ENCODE measurements at places on chromosomes 13 and 19.

GRCh38 chr19:42074513-42075363, 1.2 kb upstream of the ZNF574 start:
- no peak for DNase-seq

DNA sequence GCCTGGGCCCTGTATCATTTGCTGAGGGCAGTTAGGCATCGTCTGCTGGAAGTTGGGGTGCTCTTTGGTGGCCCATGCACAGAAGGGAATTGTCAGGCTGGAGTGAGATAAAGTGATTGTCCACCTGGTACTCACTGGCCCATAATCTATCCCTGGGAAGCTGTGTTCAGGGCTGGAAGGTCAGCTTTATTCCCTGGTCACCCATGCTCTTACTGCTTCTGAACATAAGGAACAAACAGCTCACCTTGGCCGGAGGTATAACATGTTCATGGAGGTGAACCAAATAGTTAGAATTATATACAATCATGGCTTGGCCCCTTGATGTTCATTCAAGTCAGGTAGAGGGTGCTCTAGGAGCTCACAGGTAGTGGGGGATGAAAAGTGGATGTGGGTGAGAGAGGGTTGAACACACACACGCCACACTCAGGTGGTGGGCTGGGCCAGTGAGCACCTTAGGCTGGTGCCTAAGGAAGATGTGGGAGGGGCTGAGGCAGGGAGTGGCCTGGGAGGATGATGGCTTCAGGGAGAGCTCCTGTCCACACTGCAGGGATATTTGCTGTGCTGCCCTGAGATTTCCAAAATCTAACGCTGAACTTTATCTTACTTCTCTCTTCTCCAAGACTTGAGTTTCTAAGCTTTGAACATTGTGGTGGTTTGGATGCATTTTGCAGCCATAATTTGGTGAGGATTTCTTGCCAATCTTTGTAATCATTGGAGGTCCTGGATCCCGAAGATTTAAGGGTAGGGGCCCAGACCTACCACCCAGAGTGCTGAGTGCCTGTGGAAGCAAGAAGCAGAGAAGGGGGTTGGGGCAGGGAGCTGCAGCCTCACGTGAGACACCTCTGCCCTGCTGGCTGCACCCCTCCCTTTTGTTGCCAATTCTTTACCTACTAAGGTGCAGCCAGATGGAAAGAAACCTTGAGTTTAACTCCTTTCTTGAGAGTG, 420.6 kb downstream of the ZNF536 start:
- DNase-seq, result no peak

GRCh38 chr19:1471515-1472160, 7.4 kb downstream of the C19orf25 start:
- no peak for DNase-seq

DNA sequence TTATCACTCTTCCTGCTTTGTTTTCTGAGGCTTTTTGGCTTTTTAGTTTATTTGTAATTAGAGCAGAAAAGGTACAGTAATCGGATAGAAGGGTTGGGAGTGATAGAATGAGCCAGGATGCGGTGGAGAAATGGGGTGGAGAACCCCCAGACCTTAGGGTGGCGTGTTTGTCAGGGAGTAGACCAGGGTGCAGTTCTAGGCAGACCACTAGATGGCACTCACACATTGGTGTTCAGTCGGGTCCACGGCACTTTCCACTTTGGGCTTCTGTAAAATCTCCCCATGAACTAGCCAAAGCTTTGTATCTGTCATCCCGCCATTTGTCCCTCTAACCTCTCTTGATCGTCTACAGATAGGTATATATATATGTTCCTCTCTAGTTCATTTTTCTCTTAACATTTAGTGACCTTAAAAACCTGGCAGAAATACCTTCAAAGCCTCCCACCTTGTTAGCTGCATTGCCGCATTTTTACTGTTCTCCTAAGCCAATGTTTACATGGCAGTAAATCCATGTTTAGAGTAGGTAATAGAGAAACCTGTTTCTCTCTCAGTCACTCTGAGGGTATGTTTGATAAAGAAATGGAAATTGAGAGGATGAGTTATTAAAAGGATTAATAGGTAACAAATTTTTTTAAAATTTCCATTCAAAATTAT, 154.9 kb downstream of the TM9SF2 start:
- peak; percentile 65 for DNase-seq

DNA sequence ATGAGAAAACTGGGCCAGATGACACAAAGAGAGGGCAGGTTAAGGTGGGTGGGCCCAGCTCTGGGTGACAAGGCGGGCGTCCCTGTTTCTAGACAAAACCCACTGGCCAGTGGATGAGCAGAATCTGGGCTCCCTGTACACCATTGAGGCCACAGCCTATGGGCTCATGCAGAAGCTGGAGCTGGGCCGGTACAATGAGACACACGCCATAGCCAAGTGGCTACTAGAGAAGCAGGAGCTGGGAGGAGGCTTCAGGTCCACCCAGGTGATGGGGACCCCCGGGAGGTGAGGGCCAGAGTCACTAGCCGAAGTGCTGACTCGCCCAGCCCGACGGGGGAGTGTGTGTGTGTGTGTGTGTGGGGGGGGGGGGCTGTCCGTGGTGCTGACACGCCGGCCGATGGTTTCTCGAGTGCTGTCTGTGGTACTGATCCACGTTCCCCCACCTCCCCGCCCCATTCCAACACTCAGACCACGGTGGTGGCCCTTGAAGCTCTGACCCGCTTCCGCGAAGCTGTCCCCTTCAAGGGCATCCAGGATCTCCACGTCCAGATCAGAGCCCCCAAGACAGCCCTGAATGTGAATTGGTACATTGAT, 24.3 kb upstream of the SHFL start:
- no peak for DNase-seq

- DNase-seq, result no peak
These were observed 45.5 kb upstream of the C13orf46 start for GRCh38 chr13:114019367-114019766.

DNA sequence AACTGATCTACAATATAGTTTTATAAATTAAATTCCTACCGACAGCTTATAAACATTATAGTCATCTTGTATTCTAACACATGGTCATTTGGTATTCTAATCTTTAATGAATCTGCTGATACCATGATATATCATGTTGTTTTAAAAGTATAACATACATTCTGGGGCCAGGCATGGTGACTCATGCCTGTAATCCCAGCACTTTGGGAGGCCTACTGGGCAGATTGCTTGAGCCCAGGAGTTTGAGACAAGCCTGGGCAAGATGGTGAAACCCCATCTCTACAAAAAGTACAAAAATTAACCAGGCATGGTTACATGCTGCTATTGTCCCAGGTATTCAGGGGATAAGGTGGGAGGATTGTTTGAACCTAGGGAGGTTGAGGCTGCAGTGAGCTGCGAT, 3.1 kb downstream of the ZNF383 start:
- DNase-seq, result no peak

- DNase-seq, result no peak
These were observed 206.7 kb upstream of the ARGLU1 start for GRCh38 chr13:106774621-106775020.

- no peak for DNase-seq
These were observed 25.5 kb downstream of the RHPN2 start for GRCh38 chr19:33039108-33039599.

GRCh38 chr19:12685831-12686230, 2.0 kb upstream of the GNG14 start:
- no peak for DNase-seq

DNA sequence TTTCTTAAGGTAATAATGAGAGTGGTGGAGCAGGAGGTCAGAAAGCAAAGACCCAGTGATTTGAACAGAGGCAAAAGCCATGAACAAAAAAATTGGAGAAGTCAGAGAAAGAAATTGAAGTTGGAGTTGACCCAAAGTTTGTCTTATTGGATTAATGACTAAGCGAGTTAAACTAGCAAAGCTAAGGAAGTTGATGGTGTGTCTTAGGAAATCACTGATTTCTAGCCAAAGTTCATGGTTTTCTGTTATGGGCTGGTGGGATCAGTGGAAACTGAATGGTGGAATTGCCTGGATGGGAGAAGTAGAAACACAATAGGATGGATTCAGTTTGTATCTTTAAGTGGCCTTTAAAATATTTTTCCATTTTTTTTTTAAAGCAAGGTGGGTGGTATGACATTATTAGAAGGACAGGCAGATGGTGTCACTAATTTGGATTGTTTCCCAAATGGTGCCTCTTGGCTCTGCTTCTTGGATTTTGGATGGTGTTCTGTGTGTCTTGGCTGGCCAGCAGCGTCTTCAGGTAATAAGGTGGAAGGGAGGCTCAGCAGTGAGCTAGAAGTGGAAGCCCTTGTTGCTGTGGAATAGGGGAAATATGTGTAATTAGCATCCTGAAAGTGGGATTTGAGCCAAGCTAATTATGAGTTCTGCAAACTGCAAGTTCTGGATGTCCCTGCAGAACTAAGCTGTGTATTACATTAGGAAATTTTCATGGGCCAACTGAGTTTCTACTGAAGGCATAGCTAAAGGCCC, 302.9 kb downstream of the LMO7 start:
- DNase-seq, result no peak

DNA sequence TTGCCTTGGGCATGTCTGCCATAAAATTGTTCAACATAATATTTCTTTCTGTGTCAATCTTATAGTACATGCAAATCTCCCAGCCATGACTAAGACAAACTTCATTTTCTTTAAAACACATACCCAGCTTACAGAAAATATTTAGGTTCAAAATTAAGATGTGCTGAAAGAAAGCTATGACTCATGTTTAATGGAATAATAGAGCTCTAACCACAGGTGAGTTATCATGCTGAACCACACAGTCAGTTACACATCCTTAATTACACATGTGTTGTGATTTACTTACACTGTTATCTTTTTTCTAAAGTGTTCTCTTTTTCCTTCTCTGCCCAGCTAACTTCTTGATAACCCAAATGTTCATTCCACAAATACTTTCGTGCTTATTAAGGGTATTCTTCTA, 1831.2 kb downstream of the OLFM4 start:
- DNase-seq, result no peak

GRCh38 chr13:32165796-32166195, 134.2 kb downstream of the FRY start:
- DNase-seq, result no peak

DNA sequence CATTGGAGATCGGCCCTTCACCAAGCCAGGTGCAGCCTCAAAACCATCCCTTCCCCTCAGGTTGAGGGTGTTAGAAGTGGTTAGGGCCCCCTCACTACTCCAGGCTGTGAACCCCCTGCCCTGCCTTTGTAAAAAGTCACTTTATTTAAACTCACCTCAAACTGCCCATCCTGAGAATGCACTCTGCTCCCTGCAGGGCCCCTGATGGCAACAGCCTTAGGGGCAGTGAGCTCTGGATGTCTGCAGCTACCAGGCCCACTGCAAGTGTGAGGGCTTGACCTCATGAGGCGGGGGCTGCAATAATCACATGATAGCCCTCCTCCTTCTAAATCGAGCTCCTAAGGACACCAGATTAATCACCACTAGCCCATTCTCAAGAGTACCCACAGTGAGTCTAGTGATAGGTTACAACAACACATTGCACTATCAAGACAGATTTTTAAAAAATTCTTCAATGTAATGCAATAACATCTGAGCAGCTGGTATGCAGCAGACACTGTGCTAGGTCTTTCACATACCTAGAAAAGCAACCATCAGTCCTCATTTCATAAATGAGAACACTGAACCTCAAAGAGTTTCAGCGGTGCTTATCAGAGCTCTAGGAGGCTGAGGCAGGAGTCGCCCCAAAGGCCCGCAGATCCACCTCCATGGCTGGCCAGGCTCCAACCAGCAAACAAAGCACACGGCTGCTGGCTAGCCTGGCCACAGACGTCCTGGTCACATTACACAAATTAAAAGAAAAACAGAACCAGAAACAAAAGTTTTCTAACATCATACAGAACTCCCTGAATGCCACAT, 26.0 kb downstream of the SLC7A1 start:
- DNase-seq, result no peak

DNA sequence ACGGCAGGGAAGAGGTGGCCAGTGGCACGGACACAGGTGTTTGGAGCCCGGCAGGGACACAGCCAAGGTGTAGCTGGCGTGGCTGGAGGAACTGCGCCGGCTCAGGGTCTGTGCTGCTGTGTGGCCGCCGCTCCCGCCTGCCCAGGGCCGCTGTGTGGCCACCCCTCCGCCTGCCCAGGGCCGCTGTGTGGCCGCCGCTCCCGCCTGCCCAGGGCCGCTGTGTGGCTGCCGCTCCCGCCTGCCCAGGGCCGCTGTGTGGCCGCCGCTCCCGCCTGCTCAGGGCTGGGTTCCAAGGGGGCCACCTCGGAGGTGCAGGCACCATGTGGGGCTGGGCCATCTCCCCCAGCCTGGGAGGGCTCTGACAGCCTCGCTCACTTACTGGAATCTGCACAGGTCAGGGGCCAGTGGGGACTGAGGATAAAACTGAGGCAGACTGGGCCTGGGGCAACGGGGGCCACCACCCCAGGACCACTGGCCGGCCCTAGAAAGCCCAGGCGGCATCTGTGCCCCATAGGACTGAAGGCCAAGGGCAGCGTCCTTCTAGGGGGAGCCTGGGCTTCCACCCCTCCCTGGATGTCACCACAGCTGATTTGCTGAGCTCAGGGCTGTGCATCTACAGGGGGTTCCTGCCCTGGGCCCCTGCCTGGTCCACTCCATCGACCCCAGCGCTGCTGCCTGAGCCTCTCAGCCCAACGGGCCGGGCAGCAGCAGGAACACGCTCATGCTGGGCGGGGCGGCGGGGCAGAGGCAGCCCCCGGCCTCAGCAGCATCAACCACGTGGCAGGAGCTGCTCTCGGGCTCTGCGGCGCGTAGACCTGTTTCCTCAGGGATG, 21.5 kb downstream of the C13orf46 start:
- no peak for DNase-seq

- DNase-seq, result no peak
These were observed 24.5 kb downstream of the PPP5C start for GRCh38 chr19:46371371-46371901.

- DNase-seq, result no peak
These were observed 4.1 kb downstream of the SOX21 start for GRCh38 chr13:94708031-94708859.

GRCh38 chr13:51258612-51259548, 36.7 kb downstream of the FAM124A start:
- DNase-seq, result no peak

- no peak for DNase-seq
These were observed 39.7 kb upstream of the SLC7A9 start for GRCh38 chr19:32909257-32909656.

DNA sequence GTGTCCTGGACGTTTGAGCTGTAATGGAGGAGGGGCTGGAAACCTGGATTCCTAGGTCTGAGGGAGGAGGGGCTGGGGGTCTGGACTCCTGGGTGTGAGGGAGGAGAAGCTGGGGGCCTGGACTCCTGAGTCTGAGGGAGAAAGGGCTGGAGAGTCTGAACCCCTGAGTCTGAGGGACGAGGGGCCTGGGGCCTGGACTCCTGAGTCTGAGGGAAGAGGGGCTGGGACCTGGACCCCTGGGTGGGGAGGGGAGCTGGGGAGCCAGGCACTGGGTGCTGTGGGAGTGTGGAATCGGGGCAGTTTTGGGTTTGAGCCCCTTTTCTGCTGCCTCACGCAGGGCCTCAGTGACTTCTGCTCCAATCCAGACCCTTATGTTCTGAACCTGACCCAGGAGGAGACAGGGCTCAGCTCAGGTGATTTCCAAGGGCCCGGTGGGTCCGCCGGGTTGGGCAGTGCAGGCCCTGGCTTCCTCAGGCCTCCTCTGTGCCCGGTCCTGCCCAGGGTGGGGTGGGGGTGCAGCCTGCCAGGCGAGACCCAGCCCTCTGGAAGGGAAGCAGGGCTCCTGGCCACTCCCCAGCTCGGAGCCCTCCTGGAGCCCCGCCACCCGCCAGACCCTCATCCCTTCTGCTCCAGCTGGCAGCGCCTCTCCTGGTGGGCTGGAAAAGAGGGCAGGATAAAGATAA, 14.4 kb downstream of the TTYH1 start:
- DNase-seq, result no peak

- no peak for DNase-seq
These were observed 77.0 kb downstream of the TM9SF2 start for GRCh38 chr13:99577934-99578917.
